ENCODE measurements at places on chromosomes 1 and 21.
A peak's percentile ranks its signal among the peaks of the same experiment; 100 is the strongest.

DNA sequence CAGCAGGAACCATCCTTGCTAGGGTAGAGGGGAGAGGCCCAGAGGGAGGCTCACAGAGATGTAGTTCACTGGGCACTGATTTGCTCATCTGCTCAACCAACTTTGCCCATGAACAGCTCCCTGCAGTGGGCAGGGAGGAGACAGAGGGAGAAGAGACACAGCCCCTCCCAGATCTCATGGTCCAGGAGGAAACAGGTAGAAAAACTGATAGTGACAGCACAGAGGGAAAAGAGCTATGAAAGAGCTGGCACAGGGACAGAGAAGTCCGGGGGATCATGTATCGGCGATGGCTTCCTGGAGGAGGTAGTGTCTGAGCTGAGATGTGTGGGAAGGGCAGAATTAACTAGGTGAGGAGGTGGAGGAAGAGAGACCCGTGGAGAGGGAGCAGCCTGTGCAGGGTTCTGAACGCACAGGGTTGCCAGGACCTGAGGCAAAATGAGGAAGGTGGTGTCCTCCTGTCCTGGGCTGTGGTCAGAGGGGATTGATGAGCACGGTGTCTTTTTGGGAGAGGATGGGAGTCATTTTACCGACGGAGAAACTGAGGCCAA is 85.9 kb downstream of the PTPRU start:
- no peak for DNase-seq

DNA sequence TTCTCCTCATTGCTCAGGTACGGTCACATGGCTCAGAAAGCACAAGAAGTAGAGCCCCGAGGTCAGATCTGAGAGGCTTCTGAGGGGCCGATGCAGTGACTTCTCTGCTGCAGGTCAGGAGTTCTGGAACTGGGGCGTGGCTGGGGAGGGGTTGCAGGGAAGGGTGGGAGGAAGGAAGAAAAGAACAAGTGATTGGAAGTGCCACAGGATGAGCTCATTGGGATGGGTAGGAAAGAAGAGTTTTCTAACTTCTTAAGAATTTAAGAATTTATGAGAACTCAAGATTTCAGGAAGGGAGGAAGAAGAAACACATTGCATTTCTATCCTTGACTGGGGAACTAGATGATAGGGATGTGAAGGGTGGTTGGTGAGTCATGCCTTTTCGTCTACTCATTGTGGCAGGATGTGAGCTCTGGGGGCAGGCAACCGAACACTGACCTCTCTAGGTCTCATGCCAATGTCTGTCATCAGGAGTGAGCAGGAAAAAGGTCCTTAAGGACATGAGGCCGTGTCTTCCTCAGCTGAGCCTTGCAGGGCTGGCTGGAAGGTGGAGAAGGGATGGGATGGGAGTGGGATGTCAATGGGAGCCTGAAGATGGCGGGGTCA is 497 bp downstream of the FCRLB start:
- no peak for DNase-seq

DNA sequence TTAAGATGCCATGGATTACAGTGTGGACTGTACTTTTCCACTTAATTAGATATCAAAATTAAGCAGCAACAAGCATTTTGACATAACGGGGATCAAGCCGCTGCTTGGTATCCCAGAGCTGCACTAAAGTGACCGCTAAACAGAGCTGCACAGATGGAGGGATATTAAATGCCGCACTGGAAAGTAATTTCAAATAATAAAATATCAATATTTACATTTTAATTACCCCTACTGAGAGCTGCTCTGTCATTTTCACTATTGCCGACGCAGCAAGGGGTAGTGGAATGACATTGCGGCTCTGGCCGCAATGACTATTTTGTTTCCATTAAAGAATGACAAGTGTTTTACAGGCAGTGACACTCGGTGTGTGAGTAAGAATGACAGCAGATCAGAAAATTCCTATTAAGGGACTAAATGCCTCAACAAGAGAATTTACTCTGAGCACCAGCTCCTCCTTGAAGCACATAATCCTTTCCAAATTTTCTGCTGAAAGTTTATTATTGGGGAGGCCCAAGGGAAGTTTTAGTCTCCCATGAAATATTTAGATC is 109.1 kb upstream of the USH2A start:
- DNase-seq = peak; percentile 51

- no peak for DNase-seq
Observed at GRCh38 chr1:114219172-114219868, 65.7 kb upstream of the SYT6 start.

GRCh38 chr1:168243636-168244212 is 17.9 kb downstream of the SFT2D2 start:
- no peak for DNase-seq

DNA sequence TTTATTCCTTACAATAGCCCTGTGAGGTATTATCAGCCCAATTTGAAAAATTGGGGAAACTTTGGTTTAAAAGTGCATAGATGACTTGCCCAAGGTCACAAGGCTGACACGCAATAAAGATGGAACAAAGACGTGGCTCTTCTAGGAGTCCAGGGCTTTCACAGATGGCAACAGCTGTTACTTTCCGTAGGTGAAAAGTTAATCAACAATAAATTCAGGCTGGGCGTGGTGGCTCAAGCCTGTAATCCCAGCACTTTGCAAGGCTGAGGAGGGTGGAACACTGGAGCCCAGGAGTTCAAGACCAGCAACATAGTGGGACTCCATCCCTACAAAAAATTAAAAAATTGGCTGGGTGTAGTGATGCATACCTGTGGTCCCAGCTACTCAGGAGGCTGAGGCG is 87.8 kb upstream of the ATF3 start:
- DNase-seq = no peak

GRCh38 chr21:39317134-39318090 is 4.0 kb upstream of the BRWD1 start:
- DNase-seq = no peak

- DNase-seq = no peak
Observed at GRCh38 chr1:179047636-179047997, 21.9 kb downstream of the FAM20B start.

GRCh38 chr1:8866173-8866791 is 12.2 kb downstream of the ENO1 start:
- DNase-seq = no peak

GRCh38 chr1:95118067-95118499 is 928 bp downstream of the TLCD4 start:
- no peak for DNase-seq

- DNase-seq = no peak
Observed at GRCh38 chr1:170397061-170397460, 134.9 kb upstream of the GORAB start.

GRCh38 chr1:1128454-1129139 is 12.7 kb upstream of the C1orf159 start:
- peak; percentile 2 for DNase-seq

DNA sequence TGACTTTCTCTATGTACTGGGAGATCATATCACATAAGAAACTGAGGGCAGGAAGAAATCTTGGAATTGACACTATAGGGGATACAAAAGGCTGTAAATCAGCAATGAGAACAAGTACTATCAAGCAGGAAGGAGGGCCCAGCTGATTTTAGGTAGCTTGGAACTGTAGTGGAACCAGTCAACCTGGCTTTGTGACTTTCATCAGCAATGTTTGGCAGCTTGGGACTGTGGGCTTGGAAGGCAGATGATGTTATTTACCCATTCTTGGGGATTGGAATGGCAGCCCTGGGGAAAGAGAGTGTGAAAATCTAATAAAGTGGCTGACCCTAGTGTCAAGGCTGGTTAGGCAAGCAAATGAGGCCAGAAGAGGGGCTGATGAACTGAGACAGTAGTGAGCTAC is 1073.3 kb downstream of the ADGRL2 start:
- DNase-seq = no peak

- DNase-seq = no peak
Observed at GRCh38 chr1:191546803-191547202, 611.5 kb upstream of the RGS18 start.

DNA sequence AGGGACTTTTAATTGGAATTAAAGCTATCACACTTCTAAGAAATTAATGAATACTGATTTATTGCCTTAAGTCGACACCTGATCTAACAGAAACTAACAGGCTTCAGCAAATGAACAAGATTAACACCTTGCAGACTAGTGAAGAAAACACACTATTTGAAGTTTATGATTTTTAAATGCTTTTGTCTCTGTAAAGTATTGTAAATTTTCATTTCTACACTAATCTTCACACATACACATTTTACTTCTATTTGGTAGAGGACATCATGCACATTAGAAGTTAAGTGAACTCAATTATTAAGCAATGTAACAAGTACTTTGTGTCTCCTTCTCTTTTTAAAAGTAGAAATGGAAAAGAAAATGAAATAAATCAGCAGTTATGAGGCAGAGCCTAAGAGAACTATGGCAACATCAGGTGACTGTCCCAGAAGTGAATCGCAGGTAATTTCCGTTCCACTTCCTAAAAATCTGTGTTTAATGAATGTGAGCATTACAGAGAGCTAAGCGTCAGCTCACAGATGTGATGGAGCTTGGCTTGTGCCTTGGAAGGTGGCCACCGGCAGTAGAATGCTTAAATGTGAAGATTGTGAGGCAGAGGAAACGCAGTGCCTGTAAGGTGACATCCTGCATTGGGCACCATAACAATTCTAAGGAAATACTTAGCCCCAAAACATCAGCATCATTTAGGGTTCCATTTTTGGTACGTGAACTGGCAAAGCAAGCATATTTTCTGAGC is 1.2 kb downstream of the PRMT2 start:
- DNase-seq = no peak

DNA sequence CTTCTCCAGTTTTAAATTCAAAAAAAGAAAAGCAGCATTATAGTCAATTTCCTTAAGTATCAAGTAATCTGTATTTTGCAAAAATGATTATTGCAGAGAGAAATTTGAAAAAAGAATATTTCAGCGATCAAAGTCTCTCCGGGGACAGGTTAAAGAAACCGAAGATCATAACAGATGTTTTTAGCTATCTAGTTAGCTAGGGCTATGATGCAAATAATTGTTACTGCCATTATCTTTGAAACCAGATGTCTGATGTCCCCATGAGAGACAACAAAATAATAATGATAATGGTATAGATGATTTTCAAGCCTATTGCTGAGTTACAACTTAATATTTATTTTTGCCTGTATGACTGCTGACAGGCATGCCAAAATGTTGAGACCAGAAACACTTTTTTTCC is 1326.0 kb downstream of the PLA2G4A start:
- DNase-seq = no peak

GRCh38 chr1:151680391-151680790 is 36.2 kb downstream of the CELF3 start:
- no peak for DNase-seq

DNA sequence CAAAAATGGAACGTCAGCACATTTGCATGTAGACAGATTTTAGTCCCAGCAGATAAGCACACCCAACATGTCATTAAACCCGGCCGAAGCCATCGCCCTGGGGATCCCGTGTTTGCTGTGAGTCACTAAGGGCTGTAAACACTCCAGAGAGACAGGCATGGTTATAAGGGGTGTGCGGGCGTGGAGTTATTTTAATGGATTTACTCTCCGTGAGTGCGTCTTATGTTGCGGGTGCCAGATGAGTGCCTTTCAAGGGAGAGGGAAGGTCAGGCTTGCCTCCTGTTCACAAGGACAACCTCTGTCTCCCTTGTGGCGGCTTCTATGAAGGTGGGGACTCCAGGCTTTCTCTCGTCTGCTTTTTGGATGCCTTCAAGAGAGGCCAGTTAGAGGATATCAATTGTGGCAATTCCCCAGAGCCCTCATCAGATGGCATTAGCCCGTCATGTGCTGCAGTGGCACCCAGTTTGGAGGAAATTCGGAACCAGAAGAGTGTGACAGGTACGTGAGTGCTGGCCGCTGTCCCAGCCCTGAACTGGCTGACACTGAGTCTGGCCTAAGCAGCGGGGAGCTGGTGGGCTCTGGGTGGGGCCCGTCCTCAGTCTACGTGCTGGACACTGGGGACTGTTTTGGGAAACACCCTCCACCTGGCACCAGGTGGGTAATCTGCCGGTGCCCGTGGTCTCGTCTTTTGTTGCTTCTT is 223.8 kb upstream of the TMEM51 start:
- DNase-seq = no peak

- no peak for DNase-seq
Observed at GRCh38 chr1:30679976-30680305, 43.4 kb downstream of the MATN1 start.

DNA sequence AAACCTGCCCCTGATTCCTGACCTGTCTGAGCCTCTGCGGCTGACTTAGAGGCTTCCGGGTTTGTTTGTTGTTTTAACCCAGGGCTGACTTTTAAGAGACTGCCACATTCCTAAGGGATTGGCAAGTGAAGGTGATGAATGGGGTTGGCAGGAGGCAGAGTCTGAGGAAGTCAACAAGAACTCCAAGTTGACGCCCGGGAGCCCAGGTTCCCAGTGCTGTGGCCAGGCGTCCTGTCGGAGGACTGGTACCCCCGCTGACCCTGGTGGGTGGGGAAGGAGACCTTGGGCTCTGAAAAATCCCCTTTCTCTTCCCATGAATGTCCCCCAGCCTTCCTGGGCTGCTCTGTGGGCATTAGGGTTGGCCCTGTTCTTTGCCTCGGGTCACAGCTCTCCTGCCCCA is 19.7 kb upstream of the EPS8L3 start:
- DNase-seq = no peak

DNA sequence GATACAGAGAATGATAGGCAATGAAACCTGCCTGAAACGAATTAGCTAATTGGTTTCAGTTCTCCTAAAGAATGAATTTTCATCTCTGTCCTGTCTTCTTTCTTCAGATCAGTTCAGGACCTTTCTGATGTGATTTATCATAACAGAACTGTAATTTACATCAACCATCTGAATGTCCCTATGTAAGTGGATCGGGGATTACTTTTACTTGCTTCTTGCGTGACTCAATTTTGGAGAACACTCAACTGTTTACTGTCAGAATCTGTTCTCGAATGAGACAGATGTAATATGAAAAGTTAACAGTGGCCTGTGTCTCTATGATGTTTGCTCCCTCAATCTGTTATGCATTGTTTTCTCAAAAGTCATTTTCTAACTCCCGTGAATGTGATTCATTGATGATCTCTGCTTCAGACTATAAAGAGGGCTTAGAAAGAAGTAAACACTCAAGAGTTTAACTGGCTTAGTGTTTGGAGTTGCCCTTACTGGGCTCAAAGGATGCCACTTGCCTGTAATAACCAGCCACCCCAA is 111.0 kb downstream of the GABPA start:
- DNase-seq = no peak

DNA sequence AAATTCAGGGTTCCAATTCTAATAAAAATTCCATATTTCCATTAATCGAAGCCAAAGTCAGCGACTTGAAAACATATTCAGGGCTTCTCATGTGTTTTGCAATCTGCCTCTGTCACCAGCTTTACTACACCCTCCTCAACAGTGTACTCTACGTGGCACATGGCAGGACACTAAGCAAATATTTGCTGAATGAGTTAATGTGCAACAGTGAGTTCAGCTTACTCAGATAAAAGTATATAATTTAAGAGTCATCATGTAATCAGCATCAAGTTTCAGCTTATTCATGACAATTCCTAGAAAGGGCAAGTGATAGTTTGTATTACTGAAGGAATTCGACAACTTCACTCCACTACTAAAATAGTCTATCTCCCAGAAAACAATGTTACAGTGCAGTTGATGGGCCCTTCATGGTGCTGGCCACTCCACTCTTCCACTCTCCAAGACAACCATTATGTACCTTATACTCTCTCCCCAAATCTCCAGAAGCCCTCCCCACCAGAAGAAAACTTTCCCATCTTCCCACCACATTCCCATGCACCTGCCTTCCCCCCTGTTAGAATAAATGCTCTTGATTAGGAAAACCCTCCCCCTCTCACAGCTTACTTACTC is 97.3 kb downstream of the TTLL7 start:
- DNase-seq = no peak

GRCh38 chr1:37358992-37359391 is 115.4 kb upstream of the ZC3H12A start:
- no peak for DNase-seq

- no peak for DNase-seq
Observed at GRCh38 chr1:12438349-12438924, 179.6 kb downstream of the DHRS3 start.
